ENCODE measurements at places on chromosomes 2 and 18.

DNA sequence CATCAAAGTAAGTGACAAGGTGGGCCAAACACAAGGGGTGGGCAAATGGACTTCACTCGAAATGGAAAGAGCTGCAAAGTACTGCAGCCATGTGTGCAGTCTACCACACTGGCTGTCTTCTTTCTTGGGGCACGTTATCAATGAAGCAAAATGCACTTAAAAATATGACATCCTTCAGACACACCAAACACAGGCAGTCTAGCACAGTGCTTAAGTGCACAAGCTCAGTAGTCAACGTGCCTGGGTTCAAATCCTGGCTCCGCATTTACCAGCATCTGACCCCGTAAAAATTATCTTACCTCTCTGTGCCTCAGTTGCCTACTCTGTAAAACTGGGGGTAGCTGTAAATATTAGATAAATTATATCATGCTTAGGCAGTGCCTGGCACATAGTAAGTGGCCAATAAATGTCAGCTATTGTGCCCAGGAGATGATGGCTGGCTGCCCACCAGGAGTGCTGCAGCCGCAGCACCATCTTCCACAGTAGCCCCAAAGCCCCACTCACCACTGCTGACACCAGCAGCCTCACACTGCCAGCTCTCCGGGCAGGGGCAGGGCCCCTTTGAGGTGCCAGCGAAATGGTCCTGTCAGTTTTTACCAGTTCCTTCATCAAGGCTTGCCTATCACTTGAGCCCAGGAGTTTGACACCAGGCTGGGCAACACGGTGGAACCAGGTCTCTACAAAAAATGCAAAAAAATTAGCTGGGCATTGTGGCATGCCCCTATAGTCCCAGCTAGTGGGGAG, 121.8 kb upstream of the SLC1A4 start:
- DNase-seq: no peak

DNA sequence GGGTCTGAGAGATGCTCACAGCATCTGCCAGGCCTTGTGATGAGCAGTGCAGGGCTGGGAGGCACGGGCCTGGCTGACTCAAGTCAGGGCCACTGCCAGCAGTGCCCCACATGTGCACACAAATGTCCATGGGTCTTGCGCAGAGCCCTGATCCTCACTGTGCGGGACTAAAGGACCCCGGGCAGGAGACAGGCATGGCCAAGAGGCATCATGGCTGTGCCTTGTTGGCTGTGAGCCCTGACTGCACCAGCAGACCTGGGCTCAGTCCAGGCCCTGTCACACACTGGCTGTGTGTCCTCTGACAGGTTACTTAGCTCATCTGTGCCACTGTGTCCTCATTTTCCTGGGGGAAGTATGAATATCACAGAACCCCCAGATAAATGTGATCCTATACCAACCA, 4.0 kb downstream of the KCNIP3 start:
- DNase-seq: no peak

GRCh38 chr2:17935242-17935885, 56.9 kb downstream of the KCNS3 start:
- no peak for DNase-seq

DNA sequence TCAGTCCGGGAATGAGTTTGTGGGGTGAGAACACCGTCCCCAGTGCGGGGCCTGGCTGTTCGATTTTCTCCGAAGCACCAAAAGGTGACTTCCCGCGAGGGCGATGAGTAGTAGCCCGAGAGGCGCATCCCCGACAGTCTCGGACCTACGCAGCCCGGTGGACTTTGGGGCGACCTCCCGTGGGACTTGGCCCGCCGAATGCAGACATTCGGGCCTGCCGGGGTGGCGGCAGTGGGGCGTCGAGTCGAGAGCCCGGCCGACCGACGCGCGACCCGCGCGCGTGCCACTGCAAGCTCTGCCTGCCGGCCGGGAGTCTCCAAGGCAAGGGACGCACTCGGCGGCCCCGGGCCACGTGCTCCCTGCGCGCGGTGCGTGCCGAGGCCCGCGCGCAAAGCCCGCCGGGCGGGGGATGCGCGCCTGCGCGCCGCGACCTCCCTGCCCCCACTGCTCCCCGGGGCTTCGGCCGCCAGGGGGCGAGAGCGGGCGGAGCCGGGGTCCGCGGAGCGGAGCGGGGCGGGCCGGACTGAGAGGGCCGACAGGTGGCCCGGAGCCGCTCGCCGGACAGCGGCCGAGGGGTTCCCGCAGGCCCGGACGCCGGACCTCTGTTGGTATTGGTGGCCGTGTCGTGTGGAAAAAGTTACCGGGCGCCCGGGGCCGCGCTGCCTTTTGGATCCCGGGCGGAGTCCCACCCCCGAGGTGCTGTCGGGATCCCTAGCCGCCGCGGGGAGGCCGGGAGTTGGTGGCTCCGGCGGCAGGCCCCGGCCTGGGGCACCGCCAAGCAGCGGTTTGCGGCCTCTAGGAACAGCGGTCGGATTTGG, 1.9 kb downstream of the PTMA start:
- DNase-seq: peak; percentile 85

DNA sequence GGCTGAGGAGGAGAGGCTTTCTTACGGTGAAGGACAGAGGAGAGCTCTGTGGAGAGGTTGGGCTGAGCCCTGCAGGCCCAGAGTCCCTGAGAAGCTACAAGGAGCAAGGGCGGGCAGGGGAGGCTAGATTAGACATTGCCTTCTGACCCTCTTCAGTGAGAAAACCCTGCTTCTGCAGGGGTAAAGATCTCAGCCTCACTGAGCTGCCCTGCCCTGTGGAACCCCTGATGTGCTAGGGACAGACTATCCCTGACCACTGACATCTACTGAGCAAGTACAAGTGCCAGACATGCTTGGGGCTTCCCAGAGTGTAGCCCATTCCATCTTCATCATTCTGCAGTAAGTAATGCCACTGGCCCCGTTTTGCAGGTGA, 111.5 kb downstream of the CYP26B1 start:
- no peak for DNase-seq

DNA sequence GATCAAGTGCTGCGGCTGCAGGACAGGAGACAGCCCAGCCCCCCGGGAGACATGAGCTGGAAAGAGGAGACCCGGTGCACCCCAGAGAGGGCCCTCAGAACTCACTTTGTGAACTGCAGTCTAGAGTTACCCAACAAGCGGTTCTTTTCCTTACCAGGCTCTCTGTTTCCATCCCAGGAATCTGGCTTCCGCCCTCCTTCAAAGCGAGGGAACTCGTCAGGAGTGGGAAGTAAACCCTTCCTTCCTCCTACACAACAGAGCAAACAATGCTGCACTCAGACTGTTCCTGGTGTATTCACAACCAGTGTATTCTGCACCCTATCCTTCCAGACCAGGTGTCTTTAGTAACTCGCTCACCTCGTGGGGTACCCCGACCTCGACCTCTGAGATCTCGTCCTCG, 8.0 kb downstream of the SFT2D3 start:
- DNase-seq: no peak

- DNase-seq: no peak
Observed at GRCh38 chr2:187442378-187442777, 5.7 kb downstream of the CALCRL start.

DNA sequence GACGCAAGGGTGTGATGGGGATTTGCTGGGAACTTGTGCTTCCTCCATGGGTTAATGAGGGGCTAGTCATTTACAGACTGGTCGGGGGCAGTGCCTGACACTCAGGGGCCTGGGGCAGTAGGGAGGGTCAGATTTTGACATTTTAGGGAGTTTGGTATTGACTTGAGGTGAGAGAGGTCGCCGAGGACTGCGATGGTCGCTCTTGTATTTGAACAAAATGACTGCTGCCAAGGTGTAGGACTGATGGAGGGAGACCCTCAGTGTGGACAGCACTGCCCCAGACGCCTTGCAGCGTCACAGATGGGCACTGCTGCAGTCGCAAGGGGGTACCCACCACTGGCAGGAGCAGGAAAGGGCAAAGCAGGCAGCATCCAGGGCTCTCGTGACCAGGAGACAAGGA, 182.9 kb downstream of the RTP5 start:
- no peak for DNase-seq

- DNase-seq: no peak
Observed at GRCh38 chr2:226828191-226828590, 7.7 kb upstream of the RHBDD1 start.

- no peak for DNase-seq
Observed at GRCh38 chr18:29163596-29163995, 986.7 kb upstream of the CDH2 start.

- no peak for DNase-seq
Observed at GRCh38 chr2:216903470-216903869, 43.6 kb upstream of the TNP1 start.

GRCh38 chr2:97712693-97713295, 582 bp upstream of the ZAP70 start:
- peak; percentile 35 for DNase-seq

DNA sequence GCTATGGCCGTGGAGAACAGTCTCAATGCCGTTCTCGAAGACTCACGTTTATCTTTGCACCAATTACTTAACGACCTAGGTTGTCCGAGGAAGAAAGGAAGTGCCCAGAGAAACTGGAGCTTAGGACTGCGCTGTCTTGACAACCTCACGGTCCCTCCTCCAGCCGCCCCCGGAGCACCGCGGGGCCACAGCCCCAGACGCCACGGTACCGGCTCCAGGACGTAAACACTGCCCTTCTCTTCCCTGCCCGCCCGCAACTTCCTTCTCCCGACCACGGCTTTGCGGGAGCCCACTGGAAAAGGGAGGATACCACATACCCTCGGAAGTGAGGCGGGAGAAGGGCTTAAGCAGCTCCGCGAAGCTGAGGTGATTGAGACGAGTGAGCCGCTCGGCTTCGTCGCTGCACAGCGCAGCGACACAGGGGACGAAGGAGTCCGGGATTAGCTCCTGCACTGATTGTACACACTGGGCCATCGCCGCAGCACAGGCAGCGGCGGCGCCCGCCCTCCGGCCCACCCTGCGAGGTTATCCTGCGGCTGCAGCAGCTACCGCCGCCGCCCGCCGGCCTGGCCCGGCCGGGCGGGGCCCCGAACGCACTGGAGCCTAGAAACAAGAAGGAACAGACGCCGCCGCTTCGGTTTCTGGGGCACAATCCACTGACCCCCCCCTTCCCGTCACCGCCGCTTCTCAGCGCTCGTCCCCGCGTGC, 483 bp downstream of the TRAPPC8 start:
- DNase-seq: no peak

GRCh38 chr2:167398873-167399272, 510.6 kb downstream of the XIRP2 start:
- DNase-seq: no peak

- DNase-seq: no peak
Observed at GRCh38 chr18:6564950-6565814, 150.5 kb upstream of the L3MBTL4 start.

DNA sequence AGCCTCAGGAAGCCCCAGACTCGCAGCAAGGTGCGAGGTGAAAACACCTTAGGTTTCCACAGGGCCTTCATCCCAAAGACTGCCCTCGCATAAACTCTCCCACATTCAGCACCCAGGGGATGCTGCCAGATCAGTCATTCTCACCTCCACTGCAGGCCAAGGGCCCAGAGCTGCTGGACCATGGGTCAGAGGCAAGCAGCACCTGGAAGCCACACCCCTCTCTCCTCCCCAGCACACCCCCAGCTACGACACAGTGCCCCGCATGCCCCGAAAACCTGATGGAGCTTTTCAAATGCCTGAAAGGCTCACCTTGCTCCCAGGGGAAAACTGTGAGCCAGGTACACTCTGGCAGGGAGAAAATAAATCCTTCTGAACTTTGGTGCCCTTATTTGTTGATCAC, 31.9 kb upstream of the LDLRAD4 start:
- DNase-seq: no peak

GRCh38 chr2:9398881-9399780, 24.2 kb downstream of the ITGB1BP1 start:
- no peak for DNase-seq

DNA sequence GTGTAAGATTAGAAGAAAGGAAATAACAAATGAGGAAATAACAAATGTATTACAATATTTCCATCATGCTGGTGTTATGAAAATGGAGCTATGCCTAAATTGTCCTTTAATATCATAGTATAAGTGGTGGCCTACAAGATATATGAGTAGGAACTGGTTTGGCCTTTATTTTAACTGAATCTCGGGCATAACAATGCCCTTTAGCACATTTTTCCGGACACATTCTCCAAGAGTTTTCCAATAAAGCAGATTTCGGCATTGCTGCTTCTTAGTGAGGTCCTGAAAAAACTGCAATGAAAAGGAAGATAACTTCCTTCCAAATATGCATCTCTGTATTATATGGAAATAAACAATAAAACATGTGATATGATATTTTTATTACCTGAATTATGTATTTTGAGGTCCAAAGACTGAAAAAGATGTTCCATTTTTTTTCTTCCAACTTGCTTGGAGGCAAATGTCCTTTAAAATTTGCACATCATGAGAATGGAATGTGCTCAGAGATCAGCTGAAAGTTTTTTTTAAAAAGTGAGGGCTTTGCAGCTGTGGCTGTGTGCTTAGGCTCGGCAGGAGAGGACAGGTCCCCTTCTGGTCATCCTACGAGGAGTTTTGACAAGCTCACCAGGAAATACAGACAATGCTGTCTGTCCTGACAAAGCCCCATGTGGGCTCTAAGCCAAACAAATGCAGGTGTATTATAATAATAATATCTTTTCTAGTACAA, 132.3 kb upstream of the RND3 start:
- no peak for DNase-seq

DNA sequence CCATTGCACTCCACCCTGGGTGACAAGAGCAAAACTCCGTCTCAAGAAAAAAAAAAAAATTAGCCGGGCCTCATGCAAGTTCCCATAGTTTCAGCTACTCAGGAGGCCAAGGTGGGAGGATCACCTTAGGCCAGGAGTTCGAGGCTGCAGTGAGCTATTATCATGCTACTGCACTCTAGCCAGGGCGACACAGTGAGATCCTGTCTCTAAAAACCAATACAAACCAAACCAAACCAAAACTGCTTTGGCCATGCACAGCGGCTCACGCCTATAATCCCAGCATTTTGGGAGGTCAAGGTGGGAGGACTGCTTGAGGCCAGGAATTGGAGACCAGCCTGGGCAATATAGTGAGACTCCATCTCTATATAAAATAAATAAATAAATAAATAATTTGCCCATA, 19.1 kb downstream of the NIFK start:
- DNase-seq: no peak

DNA sequence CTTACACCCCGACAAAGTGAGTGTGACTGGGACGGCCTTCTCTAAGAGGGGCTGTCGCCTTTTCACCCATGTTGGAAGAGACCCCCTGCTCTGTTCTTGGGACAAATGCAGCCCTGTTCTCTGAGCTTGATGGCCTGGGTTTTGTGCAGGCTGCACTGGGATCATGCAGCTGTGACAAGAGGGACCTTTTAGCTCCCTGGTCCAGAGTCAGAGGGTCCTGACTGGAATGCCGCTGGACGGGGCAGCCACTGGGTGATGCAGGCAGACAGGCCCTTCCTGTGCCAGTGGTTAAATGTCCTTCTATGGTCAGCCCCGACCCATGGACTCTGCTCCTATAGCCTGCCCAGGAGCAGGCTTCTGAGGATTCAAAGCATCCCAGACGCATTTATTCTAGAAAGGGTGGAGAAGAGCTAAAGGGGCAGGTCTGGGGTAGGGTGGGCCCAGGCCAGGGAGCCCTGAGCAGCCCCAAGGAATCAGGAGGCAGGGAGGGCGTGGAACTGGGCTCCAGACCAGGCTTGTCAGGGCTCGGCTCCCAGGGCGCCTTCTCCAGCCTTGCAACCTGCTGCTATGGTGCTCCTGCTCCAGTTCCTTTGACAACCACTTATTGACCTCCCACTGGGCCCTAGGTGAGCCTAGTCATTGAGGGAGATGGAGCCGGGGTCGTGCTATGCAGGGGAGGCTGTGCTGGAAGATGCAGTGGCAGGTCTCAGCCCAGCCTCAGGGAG, 277.9 kb upstream of the HS6ST1 start:
- no peak for DNase-seq

All from CD4-positive, alpha-beta T cell treated with Interferon alpha-2 for 1 hour (primary cell).